Suppressor macrophage treated with lipopolysaccharide for 4 hours (primary cell): ENCODE measurements at places on chromosomes 12 and 14.

- no peak for DNase-seq
Measured at GRCh38 chr14:54052696-54053385, 96.2 kb upstream of the BMP4 start.

GRCh38 chr12:91986084-91986483 lies 159.6 kb downstream of the BTG1 start:
- DNase-seq, result no peak

DNA sequence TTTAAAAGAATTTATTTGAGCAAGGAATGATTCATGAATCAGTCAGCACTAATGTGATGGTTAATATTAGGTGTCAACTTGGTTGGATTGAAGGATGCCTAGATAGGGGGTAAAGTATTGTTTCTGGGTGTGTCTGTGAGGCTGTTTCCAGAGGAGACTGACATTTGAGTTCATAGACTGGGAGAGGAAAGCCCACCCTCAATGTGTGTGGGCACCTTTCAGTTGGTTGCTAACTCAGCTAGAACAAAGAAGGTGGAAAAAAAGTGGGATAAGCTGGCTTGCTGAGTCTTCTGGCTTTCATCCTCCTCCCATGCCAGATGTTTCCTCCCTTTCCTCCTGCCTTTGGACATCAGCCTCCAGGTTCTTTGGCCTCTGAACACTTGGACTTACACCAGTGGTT lies 47.2 kb downstream of the TESPA1 start:
- DNase-seq, result no peak

GRCh38 chr12:25995906-25996305 lies 37.4 kb downstream of the RASSF8 start:
- DNase-seq, result no peak

DNA sequence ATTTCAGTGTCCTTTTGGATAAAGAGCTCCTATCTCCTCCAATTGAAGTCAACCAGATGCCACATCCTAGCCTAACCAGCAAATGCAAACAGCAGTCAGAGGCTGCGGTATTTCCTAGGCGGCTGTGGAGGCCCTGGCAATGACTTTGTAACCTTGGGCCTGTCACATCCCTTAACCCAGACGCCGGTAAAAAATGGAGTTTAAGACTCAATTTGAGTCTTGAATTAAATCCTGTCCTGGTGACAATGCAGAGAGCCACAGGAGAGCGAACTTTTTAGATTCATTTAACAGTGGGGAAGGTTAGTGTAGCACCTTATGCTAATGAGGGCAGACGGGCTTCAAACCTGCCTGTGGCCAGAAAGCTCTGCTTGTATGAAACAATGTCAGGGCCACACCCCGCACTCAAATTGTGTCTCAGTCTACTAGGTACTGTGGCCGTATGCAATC lies 1.3 kb downstream of the C12orf75 start:
- DNase-seq, result no peak
